ENCODE measurements at places on chromosomes 12 and 14.

- DNase-seq, result no peak
Observed at GRCh38 chr12:18878676-18879180, 140.8 kb downstream of the CAPZA3 start.

DNA sequence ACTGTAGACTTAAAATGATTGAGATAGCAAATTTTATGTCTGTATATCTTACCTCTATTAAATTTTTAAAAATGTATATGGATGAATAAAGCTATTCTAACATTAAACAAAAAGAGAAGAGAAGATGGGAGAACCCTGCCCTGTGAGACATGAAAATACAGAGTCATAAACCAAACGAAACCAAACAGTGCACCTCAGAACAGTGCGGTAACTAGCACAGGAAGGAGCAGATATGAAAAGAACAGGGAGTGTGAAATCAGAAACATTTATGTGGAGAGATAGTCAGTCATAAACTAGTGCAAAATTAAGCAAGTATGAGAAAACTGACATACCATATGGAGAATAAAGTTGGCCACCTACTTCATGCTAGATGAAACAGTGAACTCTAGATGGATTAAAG lies 135.1 kb downstream of the ERC1 start:
- DNase-seq, result no peak

DNA sequence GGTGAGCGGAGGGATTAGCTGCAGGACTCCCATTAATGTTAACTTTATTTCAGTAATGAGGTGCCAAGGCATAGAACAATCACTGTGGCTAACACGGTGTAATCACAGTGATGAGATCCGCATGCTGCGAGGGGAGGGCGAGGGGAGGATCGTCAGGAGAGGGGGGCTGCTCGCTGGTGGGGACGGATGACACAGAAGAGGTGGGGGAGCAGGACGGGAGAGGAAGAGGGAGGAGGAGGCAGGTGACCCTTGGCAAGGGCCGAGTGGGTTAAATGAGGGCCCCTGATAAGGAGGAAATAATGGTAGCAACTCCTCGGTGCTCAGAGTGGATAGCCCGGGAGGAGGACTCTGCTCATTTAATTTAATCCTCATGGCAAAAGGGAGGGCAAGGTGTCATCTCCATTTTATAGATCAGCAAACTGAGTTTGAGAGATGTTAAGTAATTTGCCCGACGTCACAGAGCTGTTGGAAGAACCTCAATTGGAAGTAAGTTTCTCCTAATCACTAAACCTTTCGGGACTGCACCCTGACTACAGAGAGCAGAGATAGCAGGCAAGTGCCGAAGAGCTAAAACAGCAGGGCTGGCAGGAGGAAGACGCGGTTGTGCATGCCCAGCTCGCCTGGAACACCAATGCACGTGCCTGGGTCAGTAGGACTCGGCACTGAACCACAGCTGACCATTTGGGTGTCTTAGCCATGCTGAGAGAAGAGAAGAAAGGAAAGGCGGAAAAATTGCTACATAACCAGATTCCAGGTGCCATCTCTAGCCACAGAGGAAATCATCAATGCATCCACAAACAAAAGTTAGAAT lies 43.0 kb downstream of the SPRING1 start:
- no peak for DNase-seq

GRCh38 chr14:51014086-51014485 lies 69.8 kb upstream of the PYGL start:
- DNase-seq, result peak; percentile 69

GRCh38 chr14:77303417-77304156 lies 17.1 kb downstream of the POMT2 start:
- peak; percentile 95 for DNase-seq

- no peak for DNase-seq
Observed at GRCh38 chr12:104516821-104517220, 60.1 kb downstream of the CHST11 start.

GRCh38 chr12:111642681-111643426 lies 42.9 kb downstream of the BRAP start:
- peak; percentile 58 for DNase-seq

DNA sequence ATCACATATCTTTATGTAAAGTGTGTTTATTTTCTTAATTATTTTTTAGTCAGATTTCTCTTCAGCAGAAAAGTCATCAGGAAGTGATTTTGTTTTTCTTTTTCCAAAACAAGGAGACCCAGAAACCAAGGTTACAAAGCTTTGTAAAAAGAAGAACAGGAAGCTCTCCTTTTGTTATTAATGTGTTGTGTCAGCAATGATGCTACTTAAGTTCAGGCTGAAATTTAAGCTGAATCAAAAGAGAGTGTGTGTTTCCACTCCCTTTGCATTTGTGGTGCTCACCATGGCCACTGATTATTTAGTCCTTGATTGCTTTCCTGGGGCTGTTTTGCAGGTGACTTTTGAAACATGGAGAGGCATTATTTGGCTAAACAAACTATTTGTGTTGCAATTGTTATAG lies 155.3 kb upstream of the ATP2B1 start:
- DNase-seq, result no peak

- DNase-seq, result no peak
Observed at GRCh38 chr12:130859161-130859560, 12.7 kb upstream of the RAN start.

GRCh38 chr12:70659077-70659606 lies 21.9 kb upstream of the PTPRB start:
- DNase-seq, result no peak

DNA sequence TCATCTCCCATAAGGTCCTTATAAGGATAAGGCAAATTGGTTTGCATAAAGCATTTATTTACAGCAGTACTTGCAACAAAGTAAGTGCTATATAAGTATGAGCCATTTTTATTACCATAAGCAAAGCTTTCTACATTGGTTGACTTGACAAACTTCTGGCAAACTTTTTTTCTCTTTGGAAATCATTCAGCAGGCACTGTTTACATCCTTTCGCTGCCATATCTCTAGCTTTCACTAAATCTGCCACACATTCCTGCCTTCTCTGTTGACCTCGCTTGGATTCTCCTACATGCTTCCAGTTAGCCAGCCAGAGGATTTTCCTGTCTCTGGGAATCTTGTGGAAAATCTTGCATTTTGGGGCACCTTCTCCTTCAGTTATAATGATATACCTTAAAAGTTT lies 21.8 kb upstream of the HDAC7 start:
- no peak for DNase-seq

- no peak for DNase-seq
Observed at GRCh38 chr12:73445658-73446324, 1091.8 kb upstream of the ATXN7L3B start.

- DNase-seq, result peak; percentile 70
Observed at GRCh38 chr12:110001596-110001995, 2.4 kb downstream of the ANKRD13A start.

DNA sequence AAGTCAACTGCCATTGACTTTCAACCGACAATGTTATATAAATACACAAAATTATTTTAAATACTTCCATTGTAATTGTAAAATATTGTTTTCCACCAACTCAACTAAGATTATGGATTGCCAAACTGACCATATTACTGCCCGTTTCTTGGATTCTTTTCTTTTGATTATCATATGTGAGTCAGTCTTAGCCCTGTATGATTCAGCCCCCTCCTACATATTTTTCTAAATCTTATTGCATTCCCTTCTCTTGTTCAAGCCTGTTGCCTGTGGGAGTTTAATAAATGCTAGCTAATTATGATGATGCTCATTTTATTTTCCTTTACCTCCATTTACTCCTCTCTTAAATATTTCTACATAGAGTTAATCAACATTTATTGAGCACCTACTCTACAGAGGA lies 6.8 kb downstream of the RASSF9 start:
- peak; percentile 65 for DNase-seq
